ENCODE measurements at places on chromosomes 2 and 18. TPM values are rescaled to one million over a fixed set of nuclear protein-coding genes. Genes with fewer than 3 reads are reported as not detected.

DNA sequence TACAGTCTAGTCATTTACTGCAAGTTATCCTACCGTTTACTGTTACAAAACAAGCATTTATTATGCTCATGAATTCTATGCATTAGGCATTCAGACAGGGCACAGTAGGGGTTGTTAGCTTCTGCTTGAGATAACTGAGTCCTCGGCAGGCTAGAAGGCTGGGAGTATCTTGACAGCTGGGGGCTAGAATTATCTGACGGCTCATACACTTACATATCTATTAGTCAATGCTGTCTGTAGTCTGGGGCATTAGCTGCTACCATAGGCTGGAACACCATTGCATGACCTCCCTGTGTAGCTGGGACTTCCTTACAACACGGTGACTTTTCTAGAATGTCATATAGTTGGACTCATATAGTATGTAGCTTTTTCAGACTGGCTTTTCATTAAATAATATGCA lies 61.9 kb upstream of the ALK start:
- H3K4me3 ChIP-seq, result no peak overlapping the region
- H3K36me3 ChIP-seq, result no peaks in the 10 kb centered on the region
- no peaks in the 10 kb centered on the region for H3K4me1 ChIP-seq
- no peaks in the 10 kb centered on the region for H3K27me3 ChIP-seq

- peak within 1 kb of the TSS; percentile 98 for H3K4me3 ChIP-seq
- DNase-seq, result peak; percentile 99
- H3K4me1 ChIP-seq, result peaks cover 35% of the 10 kb centered on the region
- H3K27ac ChIP-seq, result peak within 1 kb of the TSS; percentile 97
- peaks cover 4% of the 10 kb centered on the region for H3K36me3 ChIP-seq
- H3K27me3 ChIP-seq, result no peaks in the 10 kb centered on the region
Observed at GRCh38 chr2:202634556-202635427, at the start of gene FAM117B. Gene FAM117B, plus strand, starts transcription at chr2:202634969. Its CDS starts 219 bp downstream, at chr2:202635188.

ADRA2B gene
- 0.21 TPM for total RNA-seq

DNA sequence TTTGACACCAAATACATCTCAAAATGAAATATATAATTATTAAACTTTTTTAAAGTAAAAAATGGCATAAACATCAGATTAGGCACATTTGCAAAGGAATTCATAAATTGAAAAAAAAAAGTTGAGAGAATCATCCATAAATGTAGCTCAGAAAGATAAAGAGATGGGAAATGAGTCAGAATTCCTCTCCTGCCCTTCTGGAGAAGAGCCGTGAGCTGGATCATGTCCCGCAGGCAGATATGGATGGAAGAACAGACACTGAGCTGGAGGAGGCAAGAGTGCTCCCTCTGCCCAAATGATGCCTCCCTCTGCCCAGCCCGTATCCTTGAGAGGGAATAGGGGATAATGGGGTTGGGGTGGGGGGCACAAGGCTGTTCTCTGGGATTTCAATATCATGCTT lies 190.9 kb downstream of the TFCP2L1 start:
- no peaks in the 10 kb centered on the region for H3K36me3 ChIP-seq
- H3K27ac ChIP-seq, result no peak overlapping the region
- no peaks in the 10 kb centered on the region for H3K4me1 ChIP-seq
- no peak overlapping the region for H3K4me3 ChIP-seq
- no peaks in the 10 kb centered on the region for H3K27me3 ChIP-seq

SERPINE2 gene
- total RNA-seq, result 23.2 TPM

GRCh38 chr2:195252018-195252417 lies 405.0 kb upstream of the SLC39A10 start:
- peaks cover 1% of the 10 kb centered on the region for H3K27me3 ChIP-seq
- H3K4me1 ChIP-seq, result no peaks in the 10 kb centered on the region
- H3K4me3 ChIP-seq, result no peak overlapping the region

- no peak overlapping the region for H3K27ac ChIP-seq
- H3K4me1 ChIP-seq, result peaks cover 17% of the 10 kb centered on the region
- H3K4me3 ChIP-seq, result no peak overlapping the region
- H3K36me3 ChIP-seq, result peaks cover 29% of the 10 kb centered on the region
- no peaks in the 10 kb centered on the region for H3K27me3 ChIP-seq
Observed at GRCh38 chr2:165776796-165777195, 17.3 kb downstream of the GALNT3 start.

GRCh38 chr2:20597860-20598183 lies 53.1 kb downstream of the HS1BP3 start:
- H3K4me1 ChIP-seq, result peaks cover 10% of the 10 kb centered on the region
- H3K4me3 ChIP-seq, result no peak overlapping the region
- H3K27me3 ChIP-seq, result peaks cover 2% of the 10 kb centered on the region
- no peak for DNase-seq

NPHP1 gene
- total RNA-seq, result 0.21 TPM

DNA sequence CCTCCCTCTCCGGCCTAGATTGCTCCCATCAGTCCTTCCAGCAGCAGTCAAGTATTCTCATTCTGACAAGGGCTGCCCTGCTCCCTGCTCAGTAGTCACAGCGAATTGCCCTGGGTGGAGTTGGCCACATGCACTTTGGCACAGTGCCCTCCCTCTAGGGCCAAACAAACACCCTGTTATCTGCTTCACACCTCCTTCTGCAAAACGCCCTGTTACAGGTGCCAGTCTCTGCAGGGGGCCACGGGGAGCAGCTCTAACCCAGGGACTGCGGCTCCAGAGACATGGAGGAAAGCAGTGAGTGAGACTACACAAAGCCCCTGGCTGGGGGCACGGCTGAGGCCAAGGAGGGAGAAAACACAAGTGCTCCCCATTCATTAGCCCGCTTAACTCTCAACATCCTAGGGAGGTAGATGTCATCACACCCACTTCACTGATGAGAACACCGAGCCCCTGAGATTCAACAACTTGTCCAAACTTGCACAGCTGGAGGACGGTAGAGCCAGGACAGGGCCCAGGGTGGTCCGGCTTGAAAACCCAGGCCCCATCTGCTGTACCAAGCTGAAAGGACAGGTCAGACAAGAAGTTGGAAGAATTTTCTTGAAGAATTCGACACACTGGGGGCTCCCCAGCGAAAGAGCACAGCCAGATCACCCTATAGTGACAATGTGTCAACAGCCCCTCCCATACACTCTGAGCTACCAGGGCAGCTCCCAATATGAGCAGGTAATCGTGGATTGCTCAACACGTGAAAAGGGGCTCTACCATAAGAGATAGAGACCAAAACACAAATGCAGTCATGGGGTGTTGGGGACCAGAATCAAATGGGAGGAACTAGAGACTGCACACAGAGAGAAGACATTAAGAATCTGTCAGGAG lies 8.7 kb upstream of the TFCP2L1 start:
- DNase-seq, result no peak
- H3K4me3 ChIP-seq, result no peak overlapping the region
- no peak overlapping the region for H3K27ac ChIP-seq
- no peaks in the 10 kb centered on the region for H3K4me1 ChIP-seq
- peaks cover 2% of the 10 kb centered on the region for H3K27me3 ChIP-seq

OLA1 gene
- 167 TPM for total RNA-seq

PAX8 gene
- total RNA-seq, result 0.45 TPM

KCNS3 gene
- not detected for total RNA-seq

DNA sequence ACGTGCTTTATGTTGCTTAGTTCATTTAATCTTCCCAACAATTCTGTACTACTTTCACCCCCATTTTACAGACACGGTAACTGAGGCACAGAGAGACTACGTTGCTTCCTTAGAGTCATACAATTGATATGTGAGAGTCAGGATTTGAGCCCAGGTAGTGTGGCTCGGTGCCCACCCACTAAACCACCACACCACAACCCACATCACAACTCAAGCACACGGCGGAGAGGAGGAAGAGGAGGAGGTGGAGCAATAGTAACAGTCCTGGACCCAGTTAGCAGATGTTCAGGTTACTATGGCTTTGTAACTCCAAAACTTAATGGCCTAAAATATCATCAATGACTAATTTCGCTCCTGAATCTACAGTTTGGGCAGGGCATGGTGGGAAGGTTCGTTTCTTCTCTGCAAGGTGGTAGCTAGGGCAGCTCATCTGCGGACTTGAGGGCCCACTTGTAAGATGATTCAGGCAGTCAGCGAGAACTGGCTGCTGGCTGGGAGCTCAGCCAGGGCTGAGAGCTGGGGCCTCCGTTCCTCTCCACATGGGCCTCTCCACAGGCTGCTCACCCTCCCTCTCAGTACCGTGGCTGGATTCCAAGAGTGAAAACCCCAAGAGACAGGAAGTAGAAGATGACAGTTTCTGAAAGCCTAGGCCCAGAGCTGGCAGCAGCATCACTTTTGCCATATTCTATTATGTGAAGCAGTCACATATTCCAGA lies 167.1 kb downstream of the ZFP36L2 start:
- peaks cover 22% of the 10 kb centered on the region for H3K4me1 ChIP-seq
- peak; percentile 80 for DNase-seq
- peaks cover 5% of the 10 kb centered on the region for H3K27me3 ChIP-seq
- H3K36me3 ChIP-seq, result peaks cover 10% of the 10 kb centered on the region
- peak overlapping the region; percentile 10 for H3K4me3 ChIP-seq

PXDN gene
- total RNA-seq, result 1.3 TPM

GRCh38 chr2:7165736-7166135 lies 248.5 kb downstream of the RNF144A start:
- H3K27ac ChIP-seq, result no peak overlapping the region
- no peak for DNase-seq
- no peak overlapping the region for H3K4me3 ChIP-seq
- no peaks in the 10 kb centered on the region for H3K36me3 ChIP-seq
- H3K27me3 ChIP-seq, result peaks cover 2% of the 10 kb centered on the region

DNA sequence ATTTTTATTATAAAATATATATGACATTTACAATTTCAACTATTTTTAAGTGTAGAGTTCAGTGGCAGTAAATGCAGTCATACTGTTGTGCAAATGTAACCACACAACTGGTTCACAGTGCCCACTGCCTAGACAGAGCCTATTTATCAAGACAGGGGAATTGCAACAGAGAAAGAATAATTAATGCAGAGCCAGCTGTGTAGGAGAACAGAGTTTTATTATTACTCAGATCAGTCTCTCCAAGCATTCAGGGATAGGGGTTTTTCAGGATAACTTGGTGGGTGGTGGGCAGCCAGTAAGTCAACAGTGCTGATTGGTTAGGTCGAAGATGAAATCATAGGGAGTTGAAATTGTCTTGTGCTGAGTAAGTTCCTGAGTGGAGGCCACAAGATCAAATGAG lies 200.3 kb downstream of the NYAP2 start:
- peaks cover 1% of the 10 kb centered on the region for H3K27me3 ChIP-seq
- no peaks in the 10 kb centered on the region for H3K36me3 ChIP-seq
- no peak for DNase-seq
- no peak overlapping the region for H3K27ac ChIP-seq

GRCh38 chr2:153479573-153479972 lies 1.0 kb upstream of the RPRM start:
- H3K27me3 ChIP-seq, result peaks cover 47% of the 10 kb centered on the region
- H3K27ac ChIP-seq, result no peak overlapping the region
- H3K4me3 ChIP-seq, result no peak overlapping the region
- no peak for DNase-seq
- H3K36me3 ChIP-seq, result no peaks in the 10 kb centered on the region

GRCh38 chr2:149330127-149331022 lies at the start of gene LYPD6:
Gene LYPD6, plus strand, starts transcription at chr2:149330587. Its CDS starts 107,122 bp downstream, at chr2:149437709.
- H3K27ac ChIP-seq, result no peak within 1 kb of the TSS
- no peak within 1 kb of the TSS for H3K4me3 ChIP-seq
- DNase-seq, result no peak
- H3K4me1 ChIP-seq, result no peaks in the 10 kb centered on the region
- H3K27me3 ChIP-seq, result peaks cover 47% of the 10 kb centered on the region
- H3K36me3 ChIP-seq, result no peaks in the 10 kb centered on the region

- H3K36me3 ChIP-seq, result no peaks in the 10 kb centered on the region
- no peak overlapping the region for H3K4me3 ChIP-seq
- no peak overlapping the region for H3K27ac ChIP-seq
- H3K4me1 ChIP-seq, result peaks cover 4% of the 10 kb centered on the region
- peak; percentile 58 for DNase-seq
Observed at GRCh38 chr2:69177785-69178636, 165.0 kb downstream of the ANTXR1 start.

PIK3C3 gene
- total RNA-seq, result 57.7 TPM

- no peaks in the 10 kb centered on the region for H3K36me3 ChIP-seq
- H3K27me3 ChIP-seq, result no peaks in the 10 kb centered on the region
- no peak overlapping the region for H3K27ac ChIP-seq
- no peak for DNase-seq
- no peak overlapping the region for H3K4me3 ChIP-seq
Observed at GRCh38 chr2:212089873-212090272, 448.7 kb downstream of the ERBB4 start.

DNA sequence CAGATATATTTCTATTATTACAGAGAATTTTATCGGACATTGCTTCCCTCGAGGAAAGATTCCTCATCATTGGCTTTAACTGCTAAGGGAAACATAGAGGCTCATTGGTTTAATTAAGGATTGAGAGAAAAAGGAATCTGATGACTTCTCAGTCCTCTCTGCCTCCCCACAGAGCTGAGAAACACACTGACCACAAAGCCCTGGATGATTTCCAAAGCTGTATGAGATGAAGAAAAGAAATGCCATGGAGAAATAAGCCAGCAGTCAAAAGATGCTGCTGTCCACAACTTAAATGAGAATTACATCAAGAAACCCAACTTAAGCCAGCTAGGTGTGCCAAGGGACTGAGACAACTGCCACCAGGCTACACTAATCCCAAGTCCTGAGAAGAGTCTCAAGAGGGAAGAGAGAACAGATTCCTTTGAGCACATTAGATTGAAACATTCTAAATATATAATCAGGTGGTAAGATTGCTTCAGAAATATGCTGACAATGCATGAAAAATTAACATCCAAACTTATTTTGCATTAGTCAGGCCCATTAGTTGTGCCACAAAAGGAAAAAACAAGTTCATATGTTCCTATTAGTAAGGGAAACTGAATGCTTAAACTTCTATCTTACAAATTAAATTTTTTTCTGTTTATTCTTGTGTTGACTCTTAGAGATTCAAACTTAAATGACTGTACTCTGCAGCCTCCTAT lies 308.1 kb upstream of the CYRIA start:
- no peaks in the 10 kb centered on the region for H3K4me1 ChIP-seq
- no peak overlapping the region for H3K27ac ChIP-seq
- no peaks in the 10 kb centered on the region for H3K27me3 ChIP-seq
- H3K4me3 ChIP-seq, result no peak overlapping the region
- no peaks in the 10 kb centered on the region for H3K36me3 ChIP-seq

GRCh38 chr2:142286618-142287017 lies 155.8 kb upstream of the LRP1B start:
- H3K27ac ChIP-seq, result no peak overlapping the region
- H3K36me3 ChIP-seq, result no peaks in the 10 kb centered on the region
- no peak overlapping the region for H3K4me3 ChIP-seq
- no peaks in the 10 kb centered on the region for H3K27me3 ChIP-seq

DNA sequence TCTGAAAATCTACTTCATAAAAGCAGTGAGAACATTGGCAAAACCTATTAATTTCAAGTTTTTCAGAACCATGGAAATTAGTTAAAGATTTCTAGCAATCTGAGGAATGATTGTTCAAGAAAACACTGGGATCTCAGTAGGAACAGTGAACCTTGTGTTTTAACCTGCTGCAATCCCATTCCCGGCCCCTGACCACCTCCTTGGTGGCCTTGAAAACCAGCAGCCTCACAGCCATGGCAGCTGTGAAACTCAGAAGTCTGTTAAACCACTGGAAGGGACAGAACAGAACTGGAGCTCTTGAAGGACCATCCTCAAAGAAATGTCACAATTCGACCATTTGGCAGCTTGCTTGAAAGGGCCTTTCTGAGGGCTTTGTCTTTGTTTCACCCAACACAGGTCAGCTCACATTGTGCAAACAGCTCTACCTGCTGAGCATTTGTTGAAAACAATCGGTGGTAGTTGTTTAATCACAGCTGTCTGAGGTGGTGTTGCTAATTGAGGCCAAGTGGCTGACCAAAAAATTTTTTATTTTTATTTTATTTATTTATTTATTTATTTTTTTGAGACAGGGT lies 25.8 kb downstream of the NEDD4L start:
- H3K27ac ChIP-seq, result no peak overlapping the region
- H3K36me3 ChIP-seq, result no peaks in the 10 kb centered on the region
- H3K4me3 ChIP-seq, result no peak overlapping the region
- no peaks in the 10 kb centered on the region for H3K4me1 ChIP-seq
- H3K27me3 ChIP-seq, result peaks cover 18% of the 10 kb centered on the region

Measured in activated CD4-positive, alpha-beta T cell treated with anti-CD3 and anti-CD28 coated beads, Interleukin-2, amount 10 ng/mL, durations not matched to agents 24 days and 14 days (primary cell).